Left ventricle myocardium superior (tissue), 1 donor: ENCODE measurements at places on chromosomes 3 and 15. TPM values are rescaled to one million over a fixed set of nuclear protein-coding genes. Genes with fewer than 3 reads are reported as not detected.

Gene NPAP1
- not detected for total RNA-seq

Gene CAMP
- not detected for total RNA-seq

Gene SLC28A2
- not detected for total RNA-seq

DNA sequence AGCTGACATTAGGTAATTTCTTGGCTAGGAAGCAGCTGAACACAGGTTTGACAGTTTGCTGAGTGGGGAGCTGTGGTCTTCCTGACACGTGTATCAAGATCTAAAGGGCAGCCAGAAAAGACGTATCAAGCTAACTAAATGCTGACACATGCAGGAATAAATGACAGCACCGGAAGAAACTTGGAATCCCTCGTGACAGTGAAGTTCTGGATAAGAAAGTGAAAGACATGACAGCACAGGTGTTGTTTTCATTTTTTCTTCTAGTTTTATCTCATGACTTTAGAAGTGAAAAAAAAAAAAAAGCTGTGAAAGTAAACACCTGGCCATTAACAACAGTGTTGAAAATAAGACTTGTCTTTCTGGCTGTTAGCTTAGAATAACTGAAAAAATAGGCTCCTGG is 48.7 kb downstream of the FGF7 start:
- no peak for DNase-seq

Gene SEMA6D
- 19.7 TPM for total RNA-seq

Gene MORC1
- not detected for total RNA-seq

- no peak for DNase-seq
These were observed 324.0 kb upstream of the CHRM5 start for GRCh38 chr15:33644304-33644703.

DNA sequence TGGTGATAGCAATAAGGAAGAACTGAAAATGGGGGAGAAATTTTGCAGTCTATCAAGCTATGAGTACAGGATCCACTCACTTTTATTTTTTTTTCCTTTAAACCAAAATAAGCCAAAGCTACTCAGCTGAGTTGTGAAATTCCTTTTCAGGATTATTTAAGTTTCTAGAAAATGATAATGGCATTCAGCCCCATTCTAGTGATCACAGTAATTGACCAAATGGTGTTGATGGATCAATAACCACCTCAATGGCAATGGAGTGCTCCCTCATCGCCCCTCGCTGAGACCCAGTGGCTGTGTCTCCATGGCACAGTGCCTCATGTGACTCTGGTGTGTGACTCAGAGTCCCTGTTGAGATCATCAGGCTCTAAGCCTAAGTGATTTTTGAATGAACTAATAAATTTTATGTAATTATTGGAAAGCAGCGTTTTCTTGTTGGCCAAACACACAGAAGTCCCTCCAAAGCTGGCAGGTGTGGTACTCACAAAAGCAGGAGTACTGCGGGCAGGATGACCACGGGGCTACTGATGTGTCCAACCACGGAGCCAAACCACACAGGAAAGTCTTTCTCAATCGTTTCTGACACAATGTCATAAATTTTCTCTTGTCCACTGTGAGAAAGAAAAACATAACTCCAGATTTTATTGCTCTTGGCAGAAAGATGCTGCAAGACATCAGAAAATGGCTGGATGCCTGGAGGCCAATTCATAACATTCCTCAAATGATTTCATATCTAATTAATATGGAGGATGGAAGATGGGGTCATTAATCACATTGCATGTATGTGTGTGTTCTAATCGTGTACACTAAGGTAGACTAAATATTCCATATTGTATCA is 14.4 kb upstream of the STARD5 start:
- DNase-seq: peak; percentile 47

Gene HESX1
- total RNA-seq: 0.77 TPM

Gene MRPL46
- 68.6 TPM for total RNA-seq

Gene POLQ
- 0.79 TPM for total RNA-seq

Gene PHLDB2
- total RNA-seq: 128 TPM

- DNase-seq: no peak
These were observed 94.9 kb downstream of the MEX3B start for GRCh38 chr15:81950841-81951414.

- DNase-seq: no peak
These were observed 48.4 kb downstream of the DAPK2 start for GRCh38 chr15:63997715-63998442.

Gene CHRNA7
- 0.55 TPM for total RNA-seq

- DNase-seq: no peak
These were observed 21.3 kb upstream of the BNC1 start for GRCh38 chr15:83305704-83306291.

DNA sequence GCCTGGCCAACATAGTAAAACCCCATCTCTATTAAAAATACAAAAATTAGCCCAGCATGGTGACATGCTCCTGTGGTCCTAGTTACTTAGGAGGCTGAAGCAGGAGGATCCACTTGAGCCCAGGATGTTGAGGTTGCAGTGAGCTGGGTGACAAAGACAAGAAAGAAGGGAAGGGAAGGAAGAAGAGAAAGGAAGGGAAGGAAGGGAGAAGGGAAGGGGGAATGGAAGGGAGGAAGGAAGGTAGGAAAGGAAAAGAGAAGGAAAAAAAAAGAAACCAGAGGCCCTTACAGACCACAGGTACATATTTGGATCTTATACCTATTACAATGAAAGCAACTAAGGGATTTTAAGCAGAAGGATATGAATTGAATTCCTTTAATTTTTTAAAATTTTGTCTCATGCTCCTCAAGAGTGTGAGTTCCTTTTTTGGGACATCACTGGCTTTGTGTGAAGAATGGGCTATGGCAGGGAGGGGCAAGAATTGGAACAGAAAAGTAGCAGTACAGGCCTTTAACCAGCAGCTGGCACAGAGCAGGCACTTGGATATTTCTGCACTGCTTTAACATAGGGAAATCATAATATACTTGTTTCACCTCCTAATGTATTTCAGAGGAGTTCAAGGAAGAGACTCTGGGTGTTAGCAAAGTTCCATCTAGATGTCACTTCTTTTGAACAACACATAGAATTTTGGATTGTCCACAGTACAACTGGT is 7.9 kb downstream of the RAB27A start:
- DNase-seq: no peak

- no peak for DNase-seq
These were observed 11.3 kb upstream of the C3orf52 start for GRCh38 chr3:112074616-112075497.

Gene TPM1
- total RNA-seq: 14,056 TPM
